Adipocyte (in vitro differentiated cells): ENCODE measurements at places on chromosomes 11 and 22.
A peak's percentile ranks its signal among the peaks of the same experiment; 100 is the strongest.

DNA sequence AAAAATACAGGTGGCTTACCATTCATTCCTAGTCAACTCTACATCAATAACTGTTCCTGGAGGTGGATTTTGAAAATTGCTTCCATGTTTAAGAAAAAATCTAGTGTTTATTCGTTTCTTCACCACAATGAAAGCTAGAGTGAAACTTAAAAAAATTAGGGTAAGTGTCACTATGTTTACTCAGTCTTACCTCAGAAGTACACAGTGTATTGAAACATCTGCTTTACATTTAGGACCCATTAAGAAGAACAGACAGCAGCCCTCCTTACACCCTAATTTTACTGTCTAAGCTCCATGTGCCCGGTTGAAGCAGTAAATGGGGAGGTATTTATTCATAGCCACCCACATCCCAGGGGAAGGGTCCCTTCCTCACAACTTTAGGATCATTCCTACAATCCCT is 51.4 kb downstream of the PIWIL3 start:
- DNase-seq, result peak; percentile 16

DNA sequence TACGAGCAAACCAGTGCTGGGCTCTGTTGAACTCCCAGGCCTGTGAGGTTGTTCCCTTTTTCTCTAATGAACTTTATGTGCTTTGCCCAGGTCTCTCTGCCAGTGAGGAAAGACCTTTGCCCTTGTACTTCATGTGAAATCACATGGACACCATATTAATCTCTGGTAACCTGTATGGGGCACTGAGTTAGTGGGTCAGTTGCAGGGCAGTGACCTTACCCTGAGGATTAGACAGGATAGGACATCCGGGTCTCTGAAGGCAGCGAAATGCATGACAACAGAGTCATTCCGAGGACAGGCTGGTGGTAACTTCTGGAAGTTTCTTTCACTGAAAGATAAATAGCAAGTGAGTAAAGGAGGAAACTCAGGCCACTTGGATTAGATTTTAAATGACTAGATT is 93.7 kb downstream of the ZBTB16 start:
- no peak for DNase-seq

- peak; percentile 57 for DNase-seq
Measured at GRCh38 chr11:33620423-33621171, 80.0 kb downstream of the C11orf91 start.

GRCh38 chr11:9269492-9270013 is 4.4 kb upstream of the DENND5A start:
- peak; percentile 53 for DNase-seq

- peak; percentile 73 for DNase-seq
Measured at GRCh38 chr11:14336507-14337503, 22.2 kb downstream of the RRAS2 start.

- DNase-seq, result no peak
Measured at GRCh38 chr11:115678942-115679341, 174.7 kb upstream of the CADM1 start.

DNA sequence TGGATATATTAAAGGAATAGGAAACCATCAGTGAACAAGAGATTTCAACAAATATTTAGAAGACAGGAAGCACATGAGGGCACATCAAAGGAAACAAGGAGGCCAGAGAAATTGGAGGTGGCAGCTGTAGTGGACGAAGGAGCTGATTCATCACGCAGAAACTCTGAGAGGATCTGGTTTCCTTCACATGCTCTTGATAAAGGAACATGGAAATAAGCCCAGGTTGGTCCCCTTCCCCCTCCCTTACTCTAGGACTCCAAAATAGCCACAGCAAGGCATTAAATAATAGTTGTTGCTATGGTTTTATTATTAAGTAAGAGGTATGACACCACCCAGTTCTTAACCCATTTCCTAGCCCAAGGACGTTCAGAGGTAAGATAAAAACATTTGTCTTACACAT is 11.3 kb downstream of the IZUMO1R start:
- peak; percentile 74 for DNase-seq

- DNase-seq, result no peak
Measured at GRCh38 chr11:69439651-69440464, 41.6 kb upstream of the LINC01488 start.

DNA sequence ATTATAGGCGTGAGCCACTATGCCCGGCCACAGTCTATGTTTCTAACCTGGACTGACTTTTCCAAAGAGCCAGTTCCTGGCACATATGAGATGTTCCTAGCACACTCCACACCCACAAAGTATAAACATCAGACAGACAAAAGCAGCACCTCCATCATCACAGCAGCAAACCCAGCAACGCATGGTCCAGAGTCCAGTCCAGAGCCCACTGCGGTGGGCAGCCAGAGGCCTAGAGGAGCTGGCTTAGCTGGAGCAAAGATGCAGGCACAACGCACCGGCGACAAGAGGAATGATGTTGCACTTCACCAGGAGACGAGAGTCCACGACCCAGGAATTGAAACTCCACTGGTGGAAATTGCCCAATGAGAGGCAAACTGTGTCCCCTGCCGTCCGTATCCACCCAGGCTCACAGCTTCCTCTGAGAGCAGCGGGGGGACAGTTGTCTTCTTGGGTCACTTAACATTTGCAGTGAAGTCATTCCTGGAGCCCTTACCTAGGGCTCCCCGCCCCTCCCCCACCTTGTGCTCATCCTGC is 36.6 kb downstream of the RPS6KA4 start:
- no peak for DNase-seq

DNA sequence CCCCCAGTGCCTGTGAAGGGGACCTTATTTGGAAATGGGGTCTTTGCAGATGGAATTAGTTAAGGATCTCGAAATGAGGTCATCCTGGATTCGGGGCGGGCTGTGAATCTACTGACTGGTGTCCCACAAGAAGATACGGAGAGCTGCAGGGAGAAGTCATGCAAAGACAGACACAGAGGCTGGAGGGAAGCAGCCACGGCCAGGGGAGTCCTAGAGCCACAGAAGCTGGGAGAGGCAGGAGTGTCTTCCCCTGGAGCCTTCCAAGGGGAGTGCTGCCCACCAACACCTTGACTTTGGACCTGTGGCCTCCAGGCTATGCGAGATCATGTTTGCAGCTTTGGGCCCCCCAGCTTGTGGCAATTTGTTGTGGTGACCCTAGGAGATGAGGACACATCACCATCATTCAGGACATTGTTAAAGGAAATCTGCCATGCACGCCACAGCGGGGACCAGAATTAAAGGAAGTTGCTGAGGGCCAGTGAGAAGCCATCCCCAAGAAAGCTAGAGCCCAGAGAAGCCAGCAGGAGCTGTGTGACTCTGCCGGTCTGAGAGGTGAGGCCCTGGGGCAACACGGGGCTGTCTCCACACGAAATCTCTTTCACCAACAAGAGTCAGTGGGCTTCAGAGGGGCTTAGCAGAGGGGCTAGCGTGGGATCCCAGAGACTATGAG is 434.7 kb downstream of the BRD1 start:
- no peak for DNase-seq

DNA sequence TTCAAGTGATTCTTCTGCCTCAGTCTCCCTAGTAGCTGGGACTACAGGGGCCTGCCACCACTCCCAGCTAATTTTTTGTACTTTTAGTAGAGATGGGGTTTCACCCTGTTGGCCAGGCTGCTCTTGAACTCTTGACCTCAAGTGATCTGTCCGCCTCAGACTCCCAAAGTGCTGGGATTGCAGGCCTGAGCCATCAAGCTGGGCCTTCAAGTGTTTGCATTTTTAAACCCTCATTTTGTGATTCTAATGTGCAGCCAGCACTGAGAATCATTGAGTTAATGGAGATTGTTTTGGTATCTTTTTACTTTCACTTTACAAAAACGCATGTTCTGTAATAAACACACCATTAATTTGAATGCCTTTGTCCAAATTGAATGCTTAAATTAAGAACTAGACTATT is 3.4 kb downstream of the TYR start:
- no peak for DNase-seq

DNA sequence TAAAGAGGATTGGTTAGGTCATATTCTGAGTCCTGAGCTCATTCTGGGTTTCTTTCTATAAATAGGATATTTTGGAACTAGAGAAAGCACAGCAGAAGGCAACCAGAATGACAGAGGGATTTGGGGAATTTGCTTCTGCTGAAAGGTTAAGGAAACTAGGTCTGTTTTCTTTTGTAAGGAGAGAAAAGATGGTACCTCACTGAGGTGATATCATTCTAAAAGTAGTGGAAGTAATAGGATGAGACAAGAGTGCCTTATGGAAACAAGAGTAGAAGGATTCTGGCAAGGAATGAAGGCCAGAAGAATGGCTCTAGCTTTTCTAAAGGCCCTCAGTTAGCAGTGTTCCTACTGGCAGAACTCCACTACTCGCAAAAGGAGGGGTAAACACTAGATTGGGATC is 26.7 kb upstream of the BDNF start:
- DNase-seq, result no peak

DNA sequence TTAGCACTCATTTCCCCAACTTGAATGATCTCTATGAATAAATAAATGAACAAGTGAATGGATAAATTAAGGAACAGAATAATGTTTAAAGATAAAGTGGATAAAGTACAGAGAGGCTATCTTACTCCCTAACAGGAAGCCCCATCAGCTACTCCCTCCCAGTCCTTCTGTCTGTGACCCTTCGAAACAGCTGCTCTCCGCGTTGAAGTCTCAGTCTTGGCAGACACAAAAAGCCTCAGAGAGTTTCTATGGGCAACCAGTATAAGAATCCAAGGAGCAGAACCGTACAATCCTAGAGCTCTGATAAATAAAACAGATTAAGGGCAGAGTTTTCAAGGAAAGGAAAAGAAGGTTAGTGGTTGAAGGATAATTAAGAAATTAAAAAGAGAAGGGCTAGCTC is 35.0 kb downstream of the GUCY1A2 start:
- no peak for DNase-seq

DNA sequence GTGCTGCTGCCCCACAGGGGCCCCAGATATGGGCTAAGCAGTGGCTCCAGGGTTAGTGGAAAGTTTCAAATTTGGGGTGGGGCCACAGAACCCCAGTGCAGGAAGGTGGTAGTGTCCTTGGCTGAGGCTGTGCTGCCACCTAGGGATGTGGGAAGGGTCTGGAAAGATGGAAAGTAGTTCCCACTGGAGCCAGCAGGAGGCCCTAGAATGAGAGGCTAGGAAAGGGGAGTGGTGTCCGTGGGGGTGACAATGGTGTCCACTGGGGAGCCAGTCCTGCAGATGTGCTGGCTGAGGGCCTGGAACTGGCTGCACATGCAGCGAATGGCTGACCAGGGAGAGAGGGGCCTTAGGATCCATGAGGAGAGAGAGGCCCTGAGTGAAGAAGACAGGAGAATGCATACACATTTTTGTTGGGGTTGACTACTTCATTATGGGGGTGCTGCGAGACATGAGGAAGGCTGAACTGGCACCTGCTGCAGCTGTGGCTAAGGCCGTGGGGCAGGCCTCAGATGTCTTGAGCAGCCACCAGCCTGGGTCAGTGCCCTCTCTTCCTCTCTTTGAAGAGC is 21.1 kb downstream of the RFPL3 start:
- peak; percentile 3 for DNase-seq

DNA sequence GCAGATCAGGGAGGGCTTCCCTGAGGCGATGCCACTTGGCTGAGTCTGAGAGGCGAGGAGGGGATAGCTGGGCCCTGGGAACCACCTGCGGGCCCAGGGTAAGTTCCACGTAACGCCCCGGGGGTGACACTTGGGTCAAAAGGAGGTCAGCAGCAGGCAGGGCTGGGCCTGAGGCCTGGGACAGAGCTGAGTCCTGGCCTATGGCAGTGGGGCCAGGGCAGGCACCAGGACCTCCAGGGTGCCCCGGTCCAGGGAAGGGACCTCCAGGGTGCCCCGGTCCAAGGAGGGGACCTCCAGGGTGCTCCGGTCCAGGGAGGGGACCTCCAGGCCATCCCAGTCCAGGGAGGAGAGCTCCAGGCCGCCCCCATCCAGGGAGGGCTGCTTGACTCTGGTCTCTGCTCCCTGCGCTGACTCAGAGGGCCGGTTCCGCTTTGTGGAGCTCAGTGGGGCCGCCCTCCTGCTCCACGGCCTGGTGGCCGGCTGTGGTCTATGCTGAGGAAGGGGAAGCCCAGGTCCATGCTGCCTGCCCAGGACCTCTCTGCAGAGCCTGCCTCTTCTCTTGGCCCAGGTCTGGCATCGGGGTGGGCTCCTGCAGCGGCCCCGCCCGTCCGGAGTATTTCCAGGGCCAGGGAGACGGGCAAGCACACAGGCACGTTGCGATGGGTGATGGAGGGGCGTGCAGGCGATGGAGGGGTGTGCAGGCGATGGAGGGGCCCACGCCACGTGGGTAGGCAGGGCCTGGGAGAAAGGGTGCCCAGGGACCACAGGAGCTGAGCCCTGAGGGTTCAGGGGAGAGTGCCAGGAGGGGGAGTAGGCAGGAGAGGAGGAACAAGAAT is 19.5 kb upstream of the WNT7B start:
- peak; percentile 59 for DNase-seq

DNA sequence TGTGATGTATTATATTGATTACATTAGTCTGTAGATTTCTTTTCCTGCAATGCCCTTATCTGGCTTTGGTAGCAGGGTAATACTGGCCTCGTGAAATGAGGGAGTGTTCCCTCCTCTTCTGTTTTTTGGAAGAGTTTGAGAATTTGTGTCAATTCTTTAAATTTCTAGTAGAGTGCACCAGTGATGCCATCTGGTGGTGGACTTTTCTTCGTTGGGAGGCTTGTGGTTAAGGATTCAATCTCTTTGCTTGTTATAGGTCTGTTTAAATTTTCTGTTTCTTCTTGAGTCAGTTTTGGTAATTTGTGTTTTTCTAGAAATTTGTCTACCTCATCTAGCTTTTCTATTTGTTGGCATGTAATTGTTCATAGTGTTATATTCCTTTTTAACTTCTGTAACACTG is 18.9 kb downstream of the SHANK3 start:
- DNase-seq, result peak; percentile 60

- DNase-seq, result no peak
Measured at GRCh38 chr11:724049-724777, 18.2 kb downstream of the EPS8L2 start.

- DNase-seq, result peak; percentile 5
Measured at GRCh38 chr22:50085211-50085972, at the start of gene MLC1. Gene MLC1 (minus strand): TSS chr22:50085426. CDS start chr22:50084902, 524 bp downstream.

- DNase-seq, result no peak
Measured at GRCh38 chr22:42745118-42745517, 24.4 kb upstream of the A4GALT start.

GRCh38 chr11:33055375-33055774 is 16.0 kb downstream of the TCP11L1 start:
- DNase-seq, result no peak

DNA sequence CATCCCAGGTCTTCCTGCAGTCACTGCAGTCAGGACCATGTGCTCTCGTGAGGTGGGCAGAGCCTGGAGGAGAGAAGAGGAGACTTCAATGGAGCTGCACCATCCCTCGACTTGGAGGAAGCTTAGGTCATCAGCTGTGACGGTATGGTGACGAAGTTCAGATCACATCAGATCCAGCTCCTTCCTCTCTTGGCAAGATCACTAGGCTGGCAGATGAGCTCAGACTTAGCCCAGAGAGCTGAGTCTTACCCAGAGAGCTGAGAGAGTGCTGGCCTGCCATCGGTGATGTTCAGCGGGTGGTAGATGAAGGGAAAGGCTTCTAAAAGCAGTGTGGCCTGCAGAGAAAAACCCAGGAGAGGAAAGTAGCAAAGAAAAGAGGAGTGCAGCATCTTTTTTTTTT is 1.8 kb upstream of the SLC15A3 start:
- DNase-seq, result no peak

DNA sequence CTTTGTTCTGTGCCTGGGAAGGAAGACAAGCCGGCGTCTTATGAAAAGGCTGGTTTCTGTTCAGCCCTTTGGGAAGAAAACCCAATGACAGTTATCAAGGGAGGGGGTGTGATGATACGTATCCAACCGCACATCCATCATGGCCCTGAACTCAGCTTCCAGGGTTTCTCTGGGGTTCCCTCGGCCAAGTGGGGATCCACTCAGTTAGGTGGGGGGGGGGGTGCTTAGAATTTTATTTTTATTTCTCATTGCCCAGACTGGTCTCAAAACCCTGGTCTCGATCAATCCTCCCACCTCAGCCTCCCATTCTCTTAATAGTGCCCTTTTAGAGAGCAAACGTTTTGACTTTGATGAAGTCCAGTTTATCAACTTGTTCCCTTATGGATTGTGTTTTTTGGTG is 25.7 kb downstream of the KCNQ1 start:
- no peak for DNase-seq
